ENCODE measurements at places on chromosomes 12 and 14. TPM values are rescaled to one million over a fixed set of nuclear protein-coding genes. Genes with fewer than 3 reads are reported as not detected.

Gene NCAPD2
- total RNA-seq: 8.9 TPM

- no peak for DNase-seq
These were observed 739 bp upstream of the USP44 start for GRCh38 chr12:95551913-95552516.

GRCh38 chr14:69013943-69014782, 35.1 kb upstream of the ACTN1 start:
- DNase-seq: peak; percentile 87

DNA sequence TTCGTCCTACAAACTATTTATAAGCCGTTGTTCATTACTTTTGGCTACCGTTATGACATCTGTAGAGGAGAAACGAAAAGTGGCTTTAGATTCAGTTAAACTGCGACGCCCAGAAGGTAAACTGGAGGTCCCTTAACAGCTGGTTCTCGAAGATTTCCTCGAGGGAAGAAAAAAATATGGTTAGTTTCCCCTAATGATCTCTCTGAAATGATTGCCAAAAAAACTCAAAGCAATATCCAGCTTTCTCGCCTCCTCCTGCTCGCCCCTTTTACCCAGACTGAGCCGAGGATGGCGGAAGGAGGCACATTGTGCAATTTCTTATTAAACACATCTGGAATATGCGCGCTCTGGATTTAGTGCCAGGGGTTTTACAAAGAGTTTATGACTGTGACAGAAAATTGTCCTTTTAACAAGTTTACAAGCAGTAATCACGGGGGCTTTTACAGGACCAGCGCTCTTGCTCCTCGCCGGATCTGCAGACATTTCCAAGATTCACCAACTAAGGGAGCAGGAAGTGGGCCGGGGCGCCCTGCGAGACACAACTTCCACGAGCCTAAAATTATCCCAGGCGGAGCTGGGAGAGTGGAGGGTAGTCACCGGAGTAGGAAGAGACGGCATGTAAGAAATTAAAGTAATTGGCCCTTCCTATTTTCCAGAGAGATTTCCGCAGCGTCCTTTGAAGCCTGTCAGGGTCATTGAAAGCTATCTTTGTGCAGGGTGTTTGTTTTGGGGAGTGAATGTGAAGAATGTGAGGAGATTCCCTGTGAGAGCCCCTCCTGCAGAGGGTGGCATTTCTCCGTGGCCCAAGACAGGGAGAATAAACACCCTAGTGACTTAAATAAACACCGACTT, 5.6 kb downstream of the SIX1 start:
- no peak for DNase-seq

DNA sequence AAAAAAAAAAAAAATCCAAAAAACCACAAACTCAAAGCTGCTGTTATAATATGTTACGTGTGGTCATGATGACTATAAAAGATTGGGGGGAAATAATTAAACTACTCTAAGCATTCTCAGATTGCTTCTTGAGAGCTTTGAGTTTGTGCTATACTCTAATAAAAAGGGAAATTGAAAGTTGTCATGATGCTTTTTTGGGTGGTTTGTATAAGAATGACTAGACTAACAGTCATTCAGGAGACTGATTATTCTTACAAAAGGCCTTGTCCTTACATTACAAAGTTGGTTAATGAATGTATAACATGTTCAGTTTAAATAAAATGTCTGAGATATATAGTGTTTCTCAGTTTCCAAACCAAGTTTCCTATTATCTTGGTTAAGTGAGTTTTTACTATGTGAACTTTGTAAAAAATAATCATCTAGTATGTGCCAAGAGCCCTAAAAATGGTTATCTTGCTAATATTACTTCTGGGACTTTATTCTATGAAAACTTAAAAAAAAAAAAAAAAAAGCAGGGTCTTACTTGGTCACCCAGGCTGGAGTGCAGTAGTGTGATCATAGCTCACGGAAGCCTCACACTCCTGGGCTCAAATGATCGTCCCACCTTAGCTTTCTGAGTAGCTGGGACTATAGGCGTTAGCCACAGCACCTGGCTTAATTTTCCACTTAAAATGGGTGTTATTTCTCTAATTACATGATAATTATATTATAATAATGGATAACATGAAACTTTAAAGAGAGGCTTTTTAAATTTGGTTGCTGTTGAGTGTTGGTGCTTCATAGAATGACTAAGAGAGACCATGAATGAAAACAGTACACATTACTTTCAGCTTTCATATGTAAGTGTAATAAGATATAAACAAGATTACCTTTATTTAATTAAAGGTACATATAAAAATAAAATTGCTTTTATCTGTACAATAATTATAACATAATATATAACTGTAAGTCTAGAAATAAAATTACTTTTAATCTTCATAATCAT, 459.6 kb upstream of the RGS6 start:
- DNase-seq: no peak

Measured in Right ventricle myocardium superior (tissue), 1 donor.